ENCODE measurements at places on chromosomes 12 and 14. TPM values are rescaled to one million over a fixed set of nuclear protein-coding genes. Genes with fewer than 3 reads are reported as not detected.
A peak's percentile ranks its signal among the peaks of the same experiment; 100 is the strongest.

PLCZ1 gene
- total RNA-seq = not detected

DNA sequence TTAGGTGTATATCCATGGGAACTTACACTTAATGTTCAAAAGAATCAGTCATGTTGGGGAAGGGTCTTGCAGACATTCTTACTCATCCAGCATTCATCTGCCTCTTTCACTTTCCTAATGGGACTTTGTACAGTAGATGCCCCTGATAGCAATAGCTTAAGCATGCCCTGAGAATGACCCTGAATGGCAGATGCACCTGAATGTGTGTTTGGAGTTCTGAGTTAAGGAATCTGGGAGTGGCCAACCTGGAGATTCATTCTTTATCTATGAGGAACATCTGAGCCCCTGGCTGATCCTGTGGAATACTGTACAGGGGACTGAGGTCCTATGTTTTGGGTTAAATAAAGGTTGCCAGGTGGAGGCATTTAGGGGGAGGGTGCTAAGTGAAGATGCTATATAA is 71.3 kb upstream of the MANSC4 start:
- no peak for DNase-seq

NTF3 gene
- 10.7 TPM for total RNA-seq

- DNase-seq = no peak
Observed at GRCh38 chr12:104964167-104964855, 6.2 kb upstream of the SLC41A2 start.

CLEC1B gene
- not detected for total RNA-seq

- no peak for DNase-seq
Observed at GRCh38 chr12:62258941-62259630, 1.1 kb upstream of the USP15 start.

RASAL1 gene
- total RNA-seq = not detected

GPR137C gene
- 0.49 TPM for total RNA-seq

- DNase-seq = peak; percentile 70
Observed at GRCh38 chr12:12788675-12789368, 3.4 kb downstream of the APOLD1 start.

- peak; percentile 59 for DNase-seq
Observed at GRCh38 chr12:16385782-16386646, 38.6 kb downstream of the MGST1 start.

SLC5A8 gene
- not detected for total RNA-seq

MRPS35 gene
- total RNA-seq = 105 TPM

DNA sequence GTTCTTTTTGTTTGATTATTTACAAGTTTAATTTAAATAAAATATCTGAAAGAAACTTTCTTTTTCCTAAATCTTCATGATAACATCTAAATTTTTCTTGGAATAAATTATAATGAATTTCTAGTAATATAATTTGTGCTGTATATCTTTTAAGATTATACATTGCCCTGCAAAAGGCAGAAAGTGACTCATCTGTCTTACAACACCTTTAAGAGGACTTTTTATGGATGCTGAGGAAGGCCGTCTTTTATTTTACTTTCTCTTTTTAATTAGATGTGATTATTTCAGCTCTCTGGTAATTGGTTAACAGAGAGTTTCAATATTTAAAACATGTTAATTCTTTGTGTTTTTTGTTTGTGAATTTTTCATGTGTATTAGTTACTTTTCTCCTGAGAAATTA is 598.4 kb downstream of the RPL10L start:
- DNase-seq = peak; percentile 19

NEUROD4 gene
- total RNA-seq = not detected

- DNase-seq = no peak
Observed at GRCh38 chr12:106214571-106214970, 33.2 kb downstream of the CKAP4 start.

GRCh38 chr12:50633955-50634354 is 129.2 kb downstream of the DIP2B start:
- DNase-seq = no peak

GRCh38 chr14:36515896-36516718 is 3.9 kb downstream of the NKX2-1 start:
- no peak for DNase-seq

DNA sequence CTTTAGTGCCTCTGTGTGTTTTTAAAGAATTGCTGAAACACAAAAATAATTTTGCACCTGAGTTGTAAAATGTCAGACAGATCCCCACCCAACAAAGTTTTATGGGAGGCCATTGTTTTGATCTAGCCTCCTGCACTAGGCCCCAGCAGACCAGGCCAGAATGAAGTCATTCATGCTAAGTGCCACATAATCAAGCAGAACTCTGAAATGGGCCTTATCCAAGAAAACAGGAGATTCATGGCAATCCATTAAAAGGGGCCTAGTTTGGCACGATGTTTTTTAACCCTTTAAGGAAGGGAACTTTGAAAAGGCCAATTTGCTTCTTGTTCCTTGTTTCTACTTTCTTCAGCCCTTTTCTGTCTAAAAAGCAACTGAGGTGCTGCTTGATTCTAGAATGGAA is 260.9 kb downstream of the ITPR2 start:
- no peak for DNase-seq

DNA sequence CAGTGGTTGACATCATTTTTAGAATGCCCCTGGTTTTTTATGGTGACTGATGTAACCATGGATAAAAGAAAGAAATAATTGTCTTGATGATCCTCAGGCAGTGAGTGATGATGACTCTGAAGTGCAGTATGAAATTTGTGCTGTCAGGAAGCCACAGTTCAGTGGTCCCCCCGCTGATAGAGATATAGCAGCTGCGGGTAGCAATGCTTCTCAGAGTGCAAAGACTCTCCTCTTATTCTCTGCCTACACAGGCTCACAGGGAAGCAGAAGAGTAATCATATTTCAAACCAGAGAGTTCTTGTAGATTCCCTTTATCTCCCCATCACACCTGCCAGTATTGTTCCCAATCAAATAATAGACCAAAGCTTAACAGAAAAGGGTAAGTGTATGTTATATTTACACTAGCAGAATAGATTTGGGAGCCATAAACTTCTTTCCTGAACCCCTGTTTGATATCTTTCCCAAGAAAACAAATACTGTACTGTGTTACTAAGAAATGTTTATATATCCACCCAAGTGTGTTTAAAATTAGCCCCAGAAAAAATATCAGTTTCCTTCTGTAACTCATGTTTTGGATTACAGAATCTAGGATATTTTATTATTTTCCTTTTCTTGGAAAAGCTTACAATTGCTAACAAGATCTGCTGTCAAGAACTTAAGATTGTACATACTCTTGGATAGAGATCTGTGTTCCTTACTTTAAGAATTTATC is 1817.4 kb upstream of the FLRT2 start:
- DNase-seq = no peak

DNA sequence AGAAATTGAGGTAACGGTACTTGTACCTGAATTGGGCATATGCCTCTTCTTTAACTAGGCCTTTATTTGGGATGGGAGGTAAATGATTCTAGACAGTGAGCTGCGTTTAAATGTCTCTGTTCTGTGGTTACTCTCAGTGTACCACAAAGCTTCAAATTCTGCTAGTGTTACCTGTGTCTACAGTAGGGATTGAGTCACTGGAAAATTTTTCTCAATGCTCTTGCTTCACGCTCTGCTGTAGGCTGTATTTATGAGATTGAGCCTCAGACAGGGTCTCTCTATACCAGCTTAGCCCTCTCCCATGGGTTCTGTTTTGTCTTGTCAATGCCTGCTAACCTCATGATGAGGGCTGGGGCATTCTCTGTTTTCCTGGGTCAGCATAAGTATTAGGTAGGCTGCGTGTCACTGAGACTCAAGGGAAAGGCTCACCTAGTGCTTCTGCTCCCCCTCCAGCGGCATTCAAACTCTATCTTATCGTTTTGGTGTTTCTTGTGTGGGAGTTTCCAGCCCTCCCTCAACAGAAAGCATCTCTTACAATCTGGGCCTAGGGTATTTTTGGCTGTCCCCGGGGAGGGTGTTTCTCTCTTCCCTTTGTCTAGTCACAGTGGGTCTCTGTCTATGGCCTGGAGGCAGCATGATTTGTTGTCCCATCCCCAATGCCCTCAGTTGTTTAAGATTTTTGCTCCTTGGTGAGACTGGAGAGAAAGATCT is 285.8 kb downstream of the ADGRD1 start:
- no peak for DNase-seq

DNA sequence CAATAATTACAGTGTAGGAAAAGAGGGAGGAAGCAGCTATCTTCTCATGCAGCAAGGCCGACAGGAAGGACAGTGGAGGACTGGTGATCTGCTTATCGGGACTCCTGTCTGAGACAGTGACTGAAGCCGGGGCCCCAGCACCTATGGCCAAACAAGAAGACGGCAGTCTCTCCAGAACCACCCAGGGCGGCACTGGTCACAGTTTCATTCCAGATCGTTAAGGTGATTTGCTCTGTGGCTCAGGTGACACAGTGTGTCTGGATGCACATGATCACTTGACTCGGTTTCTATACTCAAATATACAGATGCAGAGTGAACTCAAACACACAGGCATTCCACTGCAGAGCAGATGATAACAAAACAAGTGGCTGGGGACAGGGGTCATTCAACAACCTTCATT is 52.1 kb upstream of the CORO1C start:
- DNase-seq = no peak

GRCh38 chr14:92143309-92143708 is 21.5 kb downstream of the CPSF2 start:
- DNase-seq = no peak

DNA sequence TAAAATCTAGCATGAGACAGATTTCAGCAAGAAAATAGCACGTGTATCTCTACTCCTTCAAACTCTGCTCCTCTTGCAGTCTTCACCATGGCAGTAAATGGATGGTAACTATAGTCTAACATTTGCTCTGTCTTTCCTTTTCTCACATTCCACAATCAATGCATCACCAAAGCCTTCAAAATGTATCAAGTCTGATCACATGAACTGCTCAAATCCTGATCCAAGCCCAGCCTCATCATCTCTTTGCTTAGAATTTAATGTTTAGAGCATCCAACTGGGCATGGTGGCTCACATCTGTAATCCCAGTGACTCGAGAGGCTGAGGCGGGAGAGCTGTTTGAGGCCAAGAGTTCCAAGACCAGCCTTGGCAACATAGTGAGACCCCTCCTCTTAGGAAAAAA is 45.9 kb downstream of the CDK17 start:
- DNase-seq = no peak

DNA sequence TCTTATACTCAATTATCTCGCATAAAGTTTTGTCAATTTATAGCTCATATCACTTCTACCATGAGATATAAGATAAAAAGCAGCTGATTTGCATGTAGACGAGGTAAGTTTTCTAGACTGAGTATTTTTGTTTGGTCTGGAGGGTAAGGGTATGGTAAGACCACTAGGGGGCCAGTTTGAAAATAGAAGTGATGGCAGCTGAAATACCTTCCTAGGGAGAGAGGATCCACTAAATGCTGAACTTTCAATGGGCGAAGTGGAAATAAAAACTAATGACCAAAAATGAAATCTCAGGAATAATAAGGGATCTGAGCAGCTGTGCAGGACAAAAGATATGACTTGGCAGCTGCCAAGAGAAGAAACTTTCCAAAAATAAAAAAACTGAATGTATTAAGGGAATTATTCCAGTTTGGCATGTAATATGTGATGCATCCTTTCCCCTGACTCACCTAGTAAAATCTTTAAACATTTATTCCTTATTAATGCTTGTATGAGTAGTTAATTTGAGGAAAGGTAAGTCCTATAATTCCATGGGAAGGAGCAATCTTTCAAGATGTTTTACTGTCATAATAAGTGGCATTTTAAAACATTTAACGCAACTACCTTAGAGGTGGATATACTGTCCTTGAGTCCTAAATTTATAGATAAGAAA is 754.5 kb downstream of the C12orf50 start:
- peak; percentile 31 for DNase-seq

VDR gene
- total RNA-seq = 5.6 TPM

DNA sequence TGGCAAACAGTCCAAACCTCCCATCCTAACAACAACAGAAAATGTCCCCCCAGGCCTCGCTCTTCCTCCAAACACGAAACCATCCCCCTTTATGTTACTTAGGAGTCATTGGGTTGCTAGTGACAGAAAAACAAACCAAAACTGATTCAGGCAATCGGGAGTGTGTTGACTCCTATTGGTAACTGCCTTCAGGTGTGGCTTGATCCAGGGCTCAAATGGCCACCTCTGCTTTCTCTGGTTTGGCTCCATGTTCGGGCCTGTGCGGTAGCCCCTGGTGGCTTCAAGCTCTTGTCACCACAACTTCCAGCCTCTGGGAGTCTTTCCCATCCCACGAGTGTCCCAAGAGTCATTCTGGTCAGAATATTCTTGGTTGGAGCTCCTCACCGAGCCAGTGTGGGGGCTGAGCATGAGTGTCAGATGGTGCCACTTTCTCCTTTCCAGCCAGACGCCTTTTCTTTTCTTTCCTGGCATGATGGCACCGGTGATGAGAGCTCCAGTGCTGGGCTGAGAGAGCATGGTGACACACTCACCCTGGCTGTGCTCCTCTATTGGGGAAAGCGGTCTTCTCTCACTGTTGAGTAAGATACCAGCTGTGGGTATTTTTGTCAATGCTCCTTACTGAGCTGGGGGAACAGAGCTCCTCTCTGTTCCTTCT is 38.6 kb downstream of the NOC4L start:
- no peak for DNase-seq

DNA sequence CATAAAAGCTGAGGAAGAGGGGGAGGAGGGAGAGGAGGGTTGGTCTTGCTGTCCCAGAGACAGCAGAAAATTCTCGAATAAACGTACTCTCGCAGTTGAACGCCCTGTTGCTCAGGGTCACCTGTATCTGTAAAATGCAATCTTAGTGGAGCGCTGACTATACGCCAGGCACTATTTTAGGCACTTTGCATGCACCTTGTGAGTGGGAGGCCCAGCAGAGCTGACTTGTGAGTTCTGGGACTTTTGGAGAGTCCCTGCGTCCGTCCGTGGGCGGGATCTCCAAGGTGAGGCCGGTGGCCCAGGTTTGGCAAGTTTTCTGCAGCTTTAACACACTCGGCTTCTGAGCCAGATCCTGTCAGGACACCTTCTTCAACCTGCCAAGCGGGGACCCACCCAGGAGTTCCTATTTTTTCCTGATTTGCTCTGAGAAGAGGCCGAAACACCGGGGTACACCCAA is 32.5 kb upstream of the PLEKHG6 start:
- DNase-seq = no peak

GRCh38 chr14:60309867-60310552 is 61.0 kb downstream of the PPM1A start:
- DNase-seq = no peak

GRCh38 chr14:54627540-54628363 is 60.8 kb downstream of the SAMD4A start:
- DNase-seq = no peak

DNA sequence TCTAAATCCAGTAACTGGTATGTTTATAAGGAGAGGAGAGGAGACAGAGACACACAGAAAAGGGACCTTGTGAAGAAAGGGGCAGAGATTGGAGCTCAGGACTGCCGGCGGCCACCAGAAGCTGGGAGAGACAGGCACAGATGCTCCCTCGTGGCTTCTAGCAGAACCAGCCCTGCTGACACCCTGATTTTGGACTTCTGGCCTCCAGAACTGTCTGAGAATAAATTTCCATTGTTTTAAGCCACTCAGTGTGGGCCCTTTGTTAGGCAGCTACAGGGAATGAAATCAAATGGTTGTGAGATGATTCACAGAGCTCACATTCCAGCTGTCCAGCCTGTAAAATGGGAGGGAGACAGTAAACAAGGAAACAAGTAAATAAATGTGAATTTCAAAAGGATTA is 47.6 kb downstream of the TMEM132C start:
- DNase-seq = no peak

TMEM132C gene
- 0.06 TPM for total RNA-seq

CRACR2A gene
- total RNA-seq = 0.16 TPM

GRCh38 chr12:89016970-89017778 is 335.1 kb downstream of the DUSP6 start:
- peak; percentile 62 for DNase-seq

VWF gene
- 0.23 TPM for total RNA-seq
